ENCODE measurements at places on chromosomes 5 and 9. TPM values are rescaled to one million over a fixed set of nuclear protein-coding genes. Genes with fewer than 3 reads are reported as not detected.

- no peak overlapping the region for H3K27ac ChIP-seq
- no peaks in the 10 kb centered on the region for H3K36me3 ChIP-seq
- no peak for DNase-seq
These were observed 87.0 kb downstream of the FEM1C start for GRCh38 chr5:115457571-115457970.

GRCh38 chr9:98108531-98109031, 10.4 kb downstream of the TRIM14 start:
- H3K36me3 ChIP-seq: no peaks in the 10 kb centered on the region
- no peaks in the 10 kb centered on the region for H3K27me3 ChIP-seq
- DNase-seq: no peak
- no peak overlapping the region for H3K4me3 ChIP-seq
- H3K27ac ChIP-seq: no peak overlapping the region

DUSP1 gene
- 74.6 TPM for total RNA-seq

GRCh38 chr5:168607946-168608345, 28.8 kb upstream of the PANK3 start:
- no peak overlapping the region for H3K27ac ChIP-seq
- H3K4me3 ChIP-seq: no peak overlapping the region
- no peaks in the 10 kb centered on the region for H3K27me3 ChIP-seq
- H3K36me3 ChIP-seq: no peaks in the 10 kb centered on the region
- DNase-seq: no peak
- peaks cover 14% of the 10 kb centered on the region for H3K4me1 ChIP-seq

DNA sequence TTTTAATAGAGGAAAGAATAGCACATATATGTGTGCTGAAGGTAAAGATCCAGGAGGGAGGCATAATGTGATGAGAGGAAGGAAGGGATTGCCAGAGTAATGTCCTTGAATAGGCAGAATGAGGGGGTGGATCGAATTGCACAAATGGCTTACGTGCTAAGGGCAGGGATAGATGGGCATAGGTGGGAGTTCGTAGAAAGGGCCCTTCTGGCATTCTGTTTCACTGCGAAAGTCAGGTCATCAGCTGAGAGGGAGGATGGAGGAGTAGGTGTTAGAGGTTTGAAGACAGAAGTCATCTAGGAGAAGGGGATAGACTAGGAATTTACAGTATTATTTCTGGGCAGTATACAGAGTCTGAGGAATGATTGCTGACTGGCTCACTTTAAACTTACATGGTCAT, 32.1 kb downstream of the CNOT6 start:
- H3K36me3 ChIP-seq: peaks cover 9% of the 10 kb centered on the region
- H3K27ac ChIP-seq: no peak overlapping the region
- no peaks in the 10 kb centered on the region for H3K27me3 ChIP-seq
- no peak overlapping the region for H3K4me3 ChIP-seq

DNA sequence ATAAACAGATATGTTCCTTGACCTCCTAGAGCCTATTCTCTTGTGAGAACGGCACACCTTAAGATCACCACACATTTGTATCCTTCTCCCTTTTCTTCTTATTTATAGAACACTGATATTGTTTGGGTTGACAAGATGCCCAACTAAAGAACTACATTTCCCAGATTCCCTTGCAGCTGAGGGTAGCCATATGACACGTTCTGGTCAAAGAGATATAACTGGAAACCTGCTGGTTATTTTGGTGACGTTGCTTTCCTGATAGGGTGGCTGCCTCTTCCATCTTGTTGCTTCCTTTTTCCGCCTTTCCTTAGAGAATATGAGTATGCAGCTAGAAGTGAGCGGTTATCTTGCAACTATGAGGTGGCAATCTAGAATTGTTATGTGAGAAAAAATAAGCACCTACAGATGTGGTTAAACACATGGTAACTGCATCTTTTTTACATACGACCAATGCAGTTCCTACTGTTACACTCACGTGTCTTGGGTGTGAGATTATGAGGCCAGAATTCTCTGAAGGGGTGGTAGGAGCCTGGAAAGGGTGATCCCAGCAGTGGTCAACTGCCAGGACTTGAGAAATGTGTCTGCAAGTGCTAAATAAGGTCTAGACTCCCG, 72.9 kb downstream of the SEC61B start:
- no peaks in the 10 kb centered on the region for H3K36me3 ChIP-seq
- H3K27ac ChIP-seq: no peak overlapping the region
- H3K27me3 ChIP-seq: peaks cover 26% of the 10 kb centered on the region
- no peak overlapping the region for H3K4me3 ChIP-seq
- H3K4me1 ChIP-seq: no peaks in the 10 kb centered on the region

GRCh38 chr5:73768-74502, 18.0 kb upstream of the PLEKHG4B start:
- DNase-seq: peak; percentile 61
- H3K36me3 ChIP-seq: no peaks in the 10 kb centered on the region
- H3K4me1 ChIP-seq: no peaks in the 10 kb centered on the region
- no peak overlapping the region for H3K4me3 ChIP-seq
- H3K27me3 ChIP-seq: peaks cover 46% of the 10 kb centered on the region
- no peak overlapping the region for H3K27ac ChIP-seq

- no peak overlapping the region for H3K27ac ChIP-seq
- DNase-seq: peak; percentile 97
- H3K4me3 ChIP-seq: no peak overlapping the region
These were observed 30.2 kb downstream of the GOLGA2 start for GRCh38 chr9:128245421-128246151.

ADAMTS6 gene
- 135 TPM for total RNA-seq

DNA sequence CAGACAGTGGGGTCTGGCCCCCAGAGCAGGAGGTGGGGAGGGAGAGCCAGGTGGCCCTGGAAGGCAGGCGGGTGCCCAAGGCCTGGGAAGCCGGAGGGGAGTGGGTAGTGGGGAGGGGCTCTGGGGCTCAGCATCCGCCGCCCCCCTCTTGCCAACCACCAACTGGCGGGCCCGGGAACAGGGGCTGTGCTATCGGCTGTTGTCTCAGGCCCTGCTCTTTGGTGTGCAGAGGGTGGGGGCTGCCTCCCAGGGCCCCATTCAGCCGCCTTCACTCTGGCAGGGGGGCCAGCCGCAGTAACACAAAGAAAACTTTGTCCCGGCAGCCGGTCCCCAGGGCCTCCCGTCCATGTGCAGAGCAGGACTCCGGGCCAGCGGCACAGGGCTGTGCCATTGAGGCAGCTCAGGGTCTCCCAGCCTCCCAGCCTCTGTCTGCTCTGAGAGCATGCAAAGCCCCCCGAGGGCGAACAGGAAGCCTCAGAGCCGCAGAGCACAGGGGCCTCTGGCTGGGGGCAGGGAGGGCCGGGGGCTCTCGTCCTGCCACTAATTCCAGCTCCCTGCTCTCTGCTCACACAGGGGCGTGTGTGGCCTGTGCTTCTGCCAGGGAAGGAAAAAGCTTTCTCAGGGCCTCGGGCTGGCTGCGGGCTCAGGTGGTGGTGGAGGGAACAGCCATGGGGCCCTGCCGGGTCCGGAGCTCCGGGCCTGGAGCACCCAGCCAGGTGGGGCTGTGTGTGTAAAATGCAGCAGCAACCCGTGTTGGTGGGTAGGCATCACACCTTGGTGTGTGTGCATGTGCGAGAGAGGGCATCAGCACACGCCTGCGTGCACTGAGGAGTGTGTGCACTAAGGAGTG, 54.2 kb upstream of the NOTCH1 start:
- peak; percentile 87 for DNase-seq
- no peaks in the 10 kb centered on the region for H3K4me1 ChIP-seq
- no peaks in the 10 kb centered on the region for H3K27me3 ChIP-seq
- no peak overlapping the region for H3K27ac ChIP-seq

FBXO10 gene
- total RNA-seq: 28.6 TPM

- H3K36me3 ChIP-seq: no peaks in the 10 kb centered on the region
- no peaks in the 10 kb centered on the region for H3K4me1 ChIP-seq
- DNase-seq: no peak
- H3K4me3 ChIP-seq: no peak overlapping the region
These were observed 3.0 kb downstream of the EQTN start for GRCh38 chr9:27293996-27294395.

DNA sequence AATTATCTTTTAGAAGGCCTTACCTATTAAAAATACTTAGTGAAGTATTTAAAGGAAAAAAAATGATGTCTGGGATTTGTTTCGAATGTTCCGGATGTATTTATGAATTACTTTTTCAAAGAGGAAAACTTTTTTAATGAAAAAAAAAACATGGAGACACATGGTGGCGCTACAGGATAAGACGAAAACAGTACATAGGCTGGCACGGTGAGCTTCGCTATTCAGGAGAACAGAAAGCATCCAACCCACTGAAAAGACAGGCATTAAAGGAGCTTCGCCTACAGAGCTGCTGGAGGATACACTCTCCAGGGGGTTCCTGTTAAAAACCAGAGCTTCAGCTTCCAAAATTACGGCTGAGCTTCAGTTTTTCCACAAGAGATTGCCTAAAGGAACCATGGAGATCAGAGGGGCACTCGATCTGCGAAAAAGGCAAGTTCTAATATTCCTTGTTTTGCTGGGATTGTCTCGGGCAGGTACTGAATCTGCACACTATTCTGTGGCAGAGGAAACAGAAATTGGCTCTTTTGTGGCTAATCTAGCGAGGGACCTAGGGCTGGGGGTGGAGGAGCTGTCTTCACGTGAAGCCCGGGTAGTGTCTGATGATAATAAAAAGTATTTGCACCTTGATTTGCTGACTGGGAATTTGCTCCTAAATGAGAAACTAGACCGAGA, at the start of gene PCDHB14:
TSS of gene PCDHB14 (plus strand) at position 232 of the 672 bp plus-strand sequence. CDS start at position 395, 163 bp downstream.
- H3K27me3 ChIP-seq: no peaks in the 10 kb centered on the region
- DNase-seq: no peak
- no peak within 1 kb of the TSS for H3K27ac ChIP-seq
- H3K4me1 ChIP-seq: no peaks in the 10 kb centered on the region
- H3K36me3 ChIP-seq: no peaks in the 10 kb centered on the region
- peak within 1 kb of the TSS; percentile 62 for H3K4me3 ChIP-seq

DNA sequence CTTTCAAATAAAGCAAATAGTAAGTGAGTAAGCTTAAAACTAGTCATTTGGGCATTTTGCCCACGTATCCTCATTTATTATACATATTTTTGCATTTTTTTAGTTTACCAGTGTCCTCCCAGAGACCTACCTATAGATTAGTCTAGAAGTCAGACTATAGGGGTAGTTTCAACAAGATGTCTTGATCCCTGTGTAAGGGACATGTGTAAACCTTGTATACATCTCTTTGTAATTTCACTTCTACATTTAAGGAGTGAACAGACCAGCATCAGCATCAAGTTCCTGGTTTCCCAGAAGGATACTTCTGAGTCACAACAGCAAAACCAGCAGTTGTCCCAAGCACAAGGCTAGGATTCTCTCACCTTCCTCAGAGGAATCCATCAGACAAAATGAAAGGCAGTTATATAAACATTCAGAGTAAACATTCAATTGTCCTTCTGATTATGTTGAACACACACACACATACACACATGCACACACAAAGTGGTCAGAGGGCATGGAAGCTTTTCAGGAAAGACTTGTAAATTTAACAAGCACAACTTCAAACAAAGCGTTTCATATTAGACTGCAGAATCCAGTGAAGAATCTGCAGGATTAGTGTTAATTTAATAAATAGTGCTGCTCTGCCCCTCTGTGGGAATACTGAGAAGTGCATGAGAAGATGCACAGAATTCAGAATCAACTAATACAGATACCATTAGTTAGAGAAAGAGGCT, 55.4 kb downstream of the HINT1 start:
- no peak overlapping the region for H3K27ac ChIP-seq
- H3K27me3 ChIP-seq: no peaks in the 10 kb centered on the region
- H3K36me3 ChIP-seq: no peaks in the 10 kb centered on the region
- DNase-seq: no peak

- H3K27ac ChIP-seq: no peak overlapping the region
- peaks cover 5% of the 10 kb centered on the region for H3K4me1 ChIP-seq
- no peaks in the 10 kb centered on the region for H3K27me3 ChIP-seq
- no peak for DNase-seq
These were observed 53.8 kb upstream of the SNX2 start for GRCh38 chr5:122721127-122721526.
